Activated naive CD8-positive, alpha-beta T cell treated with anti-CD3 and anti-CD28 coated beads, Interleukin-2, amount 50 U/mL, for 24 hours (primary cell): ENCODE measurements at places on chromosomes 6 and 20.

- no peak overlapping the region for H3K27ac ChIP-seq
- no peaks in the 10 kb centered on the region for H3K27me3 ChIP-seq
- H3K4me3 ChIP-seq: no peak overlapping the region
- no peaks in the 10 kb centered on the region for H3K36me3 ChIP-seq
- no peak for DNase-seq
These were observed 744.1 kb upstream of the GJE1 start for GRCh38 chr6:141388666-141389065.

DNA sequence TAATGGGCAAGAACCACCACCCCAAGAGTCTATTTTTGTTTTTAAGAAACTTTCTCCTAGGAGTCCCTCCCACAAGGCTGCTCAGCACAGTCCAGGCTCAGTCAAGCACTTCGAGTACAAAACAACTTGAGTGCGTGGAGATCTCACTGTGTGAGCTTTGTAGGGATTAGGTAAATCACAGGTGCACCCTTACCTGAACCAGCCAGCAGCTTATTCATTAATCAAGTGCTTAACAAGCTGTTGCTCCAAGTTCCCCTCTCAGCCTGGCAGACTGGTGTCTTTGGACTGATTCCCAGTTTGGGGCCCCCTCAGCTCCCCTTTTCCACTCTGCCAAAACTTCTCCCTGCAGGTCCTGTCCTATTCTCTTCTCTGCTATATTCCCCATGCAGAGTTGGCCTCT lies 133.1 kb downstream of the LY86 start:
- peaks cover 3% of the 10 kb centered on the region for H3K27me3 ChIP-seq
- no peak for DNase-seq
- H3K4me3 ChIP-seq: no peak overlapping the region
- no peak overlapping the region for H3K27ac ChIP-seq
- H3K36me3 ChIP-seq: no peaks in the 10 kb centered on the region

DNA sequence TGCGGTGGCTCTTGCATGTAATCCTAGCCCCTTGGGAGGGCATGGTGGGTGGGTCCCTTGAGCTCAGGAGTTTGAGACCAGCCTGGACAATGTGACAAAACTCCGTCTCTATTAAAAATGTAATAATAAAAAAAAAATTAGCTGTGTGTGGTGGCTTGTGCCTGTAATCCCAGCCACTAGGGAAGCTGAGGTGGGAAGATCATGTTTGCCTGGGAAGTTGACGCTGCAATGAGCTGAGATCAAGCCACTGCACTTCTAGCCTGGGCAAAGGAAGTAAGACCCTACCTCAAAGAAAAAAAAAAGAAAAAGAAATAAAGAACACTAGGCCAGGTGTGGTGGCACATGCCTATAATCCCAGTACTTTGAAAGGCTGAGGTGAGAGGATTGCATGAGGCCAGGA lies 4.5 kb upstream of the SAMHD1 start:
- H3K4me1 ChIP-seq: peaks cover 32% of the 10 kb centered on the region
- no peaks in the 10 kb centered on the region for H3K27me3 ChIP-seq
- no peak overlapping the region for H3K4me3 ChIP-seq
- H3K36me3 ChIP-seq: no peaks in the 10 kb centered on the region
- no peak for DNase-seq
- H3K27ac ChIP-seq: no peak overlapping the region

DNA sequence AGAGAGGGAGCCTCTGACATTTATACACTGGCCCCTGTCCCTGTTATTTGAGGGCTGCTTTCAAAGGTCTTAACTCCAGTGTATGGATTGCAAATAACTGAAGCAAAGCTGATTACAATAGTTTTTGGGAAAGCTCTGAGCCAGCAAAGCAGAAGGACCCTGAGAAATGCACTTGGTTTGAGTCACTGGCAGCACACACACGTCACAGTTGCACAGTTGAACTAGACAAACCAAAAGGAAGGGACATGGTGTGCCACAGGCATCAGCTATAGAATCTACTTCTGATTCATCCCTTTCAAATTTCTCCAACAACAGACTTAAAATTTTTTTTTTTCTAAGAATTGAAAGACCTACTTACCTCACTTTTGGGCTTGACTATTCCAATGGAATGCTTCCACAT lies 56.4 kb downstream of the SNRNP48 start:
- no peaks in the 10 kb centered on the region for H3K36me3 ChIP-seq
- no peak overlapping the region for H3K27ac ChIP-seq
- no peaks in the 10 kb centered on the region for H3K27me3 ChIP-seq

DNA sequence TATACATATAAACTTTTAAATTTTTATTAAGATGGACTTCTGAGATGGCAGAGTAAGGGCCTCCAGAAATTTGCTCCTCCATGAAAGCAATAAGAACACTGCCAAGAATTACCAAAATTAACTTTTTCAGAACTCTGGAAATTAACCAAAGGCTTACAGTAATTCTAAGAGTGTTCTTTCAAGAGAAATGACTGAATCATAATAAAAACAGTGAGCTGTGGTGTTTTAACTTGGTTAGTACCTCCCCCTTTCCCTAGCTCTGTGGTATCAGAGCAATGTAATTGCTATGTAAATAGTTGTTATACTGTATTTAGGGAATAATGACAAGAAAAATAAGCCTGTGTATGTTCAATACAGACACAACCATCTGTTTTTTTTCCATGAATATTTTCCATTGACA lies 19.0 kb downstream of the HECA start:
- peak overlapping the region; percentile 26 for H3K4me3 ChIP-seq
- no peaks in the 10 kb centered on the region for H3K27me3 ChIP-seq
- H3K27ac ChIP-seq: peak overlapping the region; percentile 95

- no peaks in the 10 kb centered on the region for H3K4me1 ChIP-seq
- peaks cover 2% of the 10 kb centered on the region for H3K27me3 ChIP-seq
- no peak overlapping the region for H3K27ac ChIP-seq
- DNase-seq: no peak
- no peak overlapping the region for H3K4me3 ChIP-seq
- no peaks in the 10 kb centered on the region for H3K36me3 ChIP-seq
These were observed 191.9 kb downstream of the ADGB start for GRCh38 chr6:146790561-146791091.

DNA sequence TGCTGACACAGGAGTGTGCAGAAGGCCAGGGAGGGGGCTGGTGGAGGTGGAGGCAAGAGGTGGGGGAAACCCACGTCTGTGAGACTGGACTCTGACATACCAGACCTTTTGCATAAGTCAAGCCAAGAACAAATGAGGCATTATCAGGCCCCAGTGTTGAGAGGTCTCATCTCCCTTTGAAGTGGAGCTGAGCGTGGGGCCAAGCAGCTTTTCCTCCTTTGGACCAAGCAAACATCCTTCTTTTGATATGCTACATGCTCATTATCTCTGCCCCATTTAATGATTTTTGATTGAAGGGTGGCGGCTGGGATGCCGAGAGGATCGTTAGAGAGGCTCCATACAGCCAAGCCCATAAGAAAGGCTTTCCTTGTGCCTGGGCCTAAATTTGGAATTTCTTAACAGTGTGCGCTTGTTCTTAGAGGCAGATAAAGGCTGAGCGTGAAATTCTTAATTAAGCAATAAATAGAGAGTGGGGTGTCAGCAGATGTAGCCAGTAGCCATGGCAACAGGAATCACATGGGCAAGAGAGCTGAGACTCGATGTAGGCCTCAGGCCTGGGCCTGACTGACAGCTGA lies 244.5 kb downstream of the PKHD1 start:
- H3K27me3 ChIP-seq: no peaks in the 10 kb centered on the region
- no peak overlapping the region for H3K27ac ChIP-seq
- no peaks in the 10 kb centered on the region for H3K4me1 ChIP-seq
- H3K4me3 ChIP-seq: no peak overlapping the region
- no peaks in the 10 kb centered on the region for H3K36me3 ChIP-seq

- H3K27me3 ChIP-seq: no peaks in the 10 kb centered on the region
- H3K4me3 ChIP-seq: no peak overlapping the region
- no peaks in the 10 kb centered on the region for H3K36me3 ChIP-seq
- H3K4me1 ChIP-seq: no peaks in the 10 kb centered on the region
These were observed 50.7 kb downstream of the DOK5 start for GRCh38 chr20:54525916-54526590.
